ENCODE measurements at places on chromosomes 16 and 17. TPM values are rescaled to one million over a fixed set of nuclear protein-coding genes. Genes with fewer than 3 reads are reported as not detected.

GRCh38 chr17:32558997-32559650 lies 72.3 kb downstream of the CDK5R1 start:
- no peak for DNase-seq

GRCh38 chr17:13635951-13636350 lies 34.2 kb upstream of the HS3ST3A1 start:
- DNase-seq, result no peak

DNA sequence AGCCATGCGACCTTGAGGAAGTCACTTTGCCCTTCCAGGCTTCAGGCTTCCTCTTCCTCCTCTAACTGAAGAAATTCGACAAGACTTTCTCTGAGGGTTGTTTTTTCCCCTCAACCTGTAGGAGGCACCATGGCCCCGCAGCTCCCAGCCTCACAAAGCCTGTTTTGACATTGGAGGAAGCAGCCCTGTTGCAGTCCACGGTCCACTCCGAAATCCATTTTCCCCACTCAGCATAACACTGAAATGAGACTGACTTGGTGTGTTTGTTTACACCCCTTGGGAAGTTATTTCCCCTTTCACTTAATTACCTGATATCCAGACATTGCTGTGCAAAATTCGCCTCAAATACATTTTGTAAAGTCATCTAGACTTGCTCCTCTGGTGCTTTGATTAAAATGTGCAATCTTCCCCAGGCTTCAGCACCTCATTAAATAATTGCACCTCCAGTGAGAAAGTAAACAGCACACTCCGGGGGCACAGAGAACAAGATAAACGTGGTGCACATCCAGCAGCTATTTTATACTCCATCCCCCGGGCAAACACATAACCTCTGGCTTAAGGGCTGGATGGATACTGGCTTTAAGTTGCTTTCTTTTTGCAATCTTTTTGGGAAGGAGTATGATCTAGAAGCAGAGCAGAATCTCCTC lies 41.4 kb upstream of the PIRT start:
- no peak for DNase-seq

DNA sequence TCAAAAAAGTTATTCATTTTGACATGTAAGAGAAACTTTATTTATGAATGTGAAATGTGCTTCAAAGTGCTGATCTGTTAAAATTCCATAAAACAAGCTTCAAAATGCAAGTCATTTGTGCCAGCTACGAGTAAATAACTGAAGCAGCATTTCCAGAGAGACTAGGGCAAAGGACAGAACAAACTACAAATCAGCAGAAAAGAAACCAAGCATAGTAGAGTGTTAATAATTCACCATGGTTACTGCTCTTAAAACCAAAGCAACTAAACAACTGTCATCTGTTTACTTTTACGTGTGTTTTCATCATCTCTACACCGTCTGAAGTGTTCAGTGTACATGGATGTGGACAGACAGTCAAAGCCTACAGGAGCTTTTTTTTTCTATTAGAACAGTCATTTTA lies 1.6 kb upstream of the ASPA start:
- no peak for DNase-seq

DNA sequence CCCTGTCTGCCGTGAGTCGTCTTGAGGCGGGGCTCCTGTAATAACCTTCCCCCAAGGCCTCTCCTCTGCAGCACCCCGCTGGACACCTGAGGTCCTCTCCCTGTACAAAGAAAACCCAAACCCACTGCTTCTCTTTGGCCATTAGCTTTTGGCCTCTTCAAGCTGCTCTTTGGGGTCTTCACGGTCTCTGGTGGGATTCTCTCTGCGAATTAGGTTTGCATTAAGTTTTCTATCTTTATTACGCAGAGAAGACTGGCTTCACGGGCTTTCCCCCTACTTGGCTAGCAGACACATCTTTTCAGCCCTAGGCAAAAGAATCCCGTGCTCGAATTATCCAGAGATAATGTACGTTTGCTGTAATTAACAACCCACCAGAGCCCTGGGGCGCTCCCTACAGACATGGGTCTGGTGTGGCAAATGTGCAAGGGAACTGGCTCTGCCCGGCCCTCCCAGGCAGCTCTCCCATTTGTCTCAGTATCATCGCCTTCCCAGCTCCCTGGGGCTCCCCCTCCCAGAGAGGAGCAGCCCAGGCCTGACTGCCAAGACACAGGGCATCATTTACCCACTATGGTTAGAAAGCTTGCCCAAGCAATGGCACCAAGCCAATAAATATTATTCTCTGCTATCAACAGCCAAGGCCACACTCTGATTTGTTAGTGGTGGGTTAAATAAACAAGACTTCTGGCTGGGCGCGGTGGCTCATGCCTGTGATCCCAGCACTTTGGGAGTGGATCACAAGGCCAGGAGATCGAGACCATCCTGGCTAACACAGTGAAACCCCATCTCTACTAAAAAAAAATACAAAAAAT lies 24.7 kb upstream of the KLHDC4 start:
- DNase-seq, result no peak

- DNase-seq, result no peak
Observed at GRCh38 chr17:74610108-74610507, 13.4 kb downstream of the CD300E start.

GRCh38 chr17:20988896-20989295 lies 53.9 kb downstream of the USP22 start:
- no peak for DNase-seq

DNA sequence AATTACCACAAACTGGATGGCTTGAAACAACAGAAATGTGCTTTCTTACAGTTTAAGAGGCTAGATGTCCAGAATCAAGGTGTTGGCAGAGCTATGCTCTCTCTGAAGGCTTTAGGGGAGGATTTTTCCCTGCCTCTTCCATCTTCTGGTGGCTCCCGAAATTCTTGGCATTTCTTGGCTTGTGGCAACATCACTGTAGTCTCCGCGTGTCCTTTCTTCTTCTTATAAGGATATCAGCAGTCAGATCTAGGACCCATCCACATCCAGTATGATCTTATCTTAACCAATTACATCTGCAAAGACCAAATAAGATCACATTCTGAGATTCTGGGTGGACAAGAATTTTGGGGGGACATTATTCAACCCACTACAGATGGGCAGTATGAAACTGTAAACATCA lies 119.2 kb upstream of the PMFBP1 start:
- DNase-seq, result no peak

DNA sequence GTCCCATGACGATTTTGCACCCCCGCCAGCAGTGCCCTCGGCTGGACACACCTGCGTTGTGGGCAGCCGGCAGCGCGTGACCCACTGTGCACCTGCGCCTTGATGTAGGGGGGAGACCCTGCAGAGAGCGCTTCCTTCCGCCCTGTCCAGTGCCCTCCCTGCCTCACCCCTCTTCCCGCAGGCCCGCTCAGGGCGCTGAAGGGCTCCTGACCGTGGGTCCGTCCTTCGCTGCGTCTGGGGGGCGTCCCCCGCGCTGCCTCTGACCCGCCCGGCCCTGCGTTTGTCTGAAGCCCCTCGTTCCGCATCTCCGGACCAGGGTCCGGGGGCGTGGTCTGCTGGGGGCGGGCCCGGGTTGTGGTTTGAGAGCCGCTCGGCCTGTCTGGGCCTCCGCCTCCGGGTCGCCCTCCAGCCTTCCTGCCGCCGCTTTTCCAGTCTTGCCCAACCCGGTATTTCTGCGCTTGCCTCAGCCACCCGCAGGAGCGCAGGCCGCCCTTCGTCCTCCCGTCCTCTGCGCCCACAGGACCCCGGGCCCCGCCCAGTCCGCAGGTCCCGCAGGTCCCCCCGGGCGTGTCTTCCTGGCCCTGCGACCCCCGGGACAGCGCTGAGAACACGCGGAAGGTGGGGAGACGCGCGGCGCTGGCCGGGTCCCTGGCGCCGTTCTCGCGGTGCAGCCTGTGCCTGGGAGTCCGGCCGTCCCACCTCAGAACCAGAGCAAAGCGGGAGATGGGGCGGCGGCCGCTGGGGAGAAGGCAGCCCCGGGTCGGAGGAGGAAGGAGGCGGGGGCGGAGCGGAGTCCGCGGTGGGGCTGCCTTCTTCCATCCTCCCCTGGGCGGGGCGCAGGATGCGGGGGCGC lies 4.0 kb upstream of the IL17C start:
- DNase-seq, result peak; percentile 59

- no peak for DNase-seq
Observed at GRCh38 chr17:47952171-47953021, 5.3 kb downstream of the PRR15L start.

GRCh38 chr17:81980707-81981343 lies 3.4 kb downstream of the ASPSCR1 start:
- DNase-seq, result no peak

GRCh38 chr16:20878682-20879147 lies 21.4 kb downstream of the DCUN1D3 start:
- no peak for DNase-seq

GRCh38 chr16:81940781-81941560 lies 70.3 kb downstream of the SDR42E1 start:
- DNase-seq, result no peak

GRCh38 chr17:43648916-43649315 lies 12.8 kb downstream of the MEOX1 start:
- DNase-seq, result no peak

DNA sequence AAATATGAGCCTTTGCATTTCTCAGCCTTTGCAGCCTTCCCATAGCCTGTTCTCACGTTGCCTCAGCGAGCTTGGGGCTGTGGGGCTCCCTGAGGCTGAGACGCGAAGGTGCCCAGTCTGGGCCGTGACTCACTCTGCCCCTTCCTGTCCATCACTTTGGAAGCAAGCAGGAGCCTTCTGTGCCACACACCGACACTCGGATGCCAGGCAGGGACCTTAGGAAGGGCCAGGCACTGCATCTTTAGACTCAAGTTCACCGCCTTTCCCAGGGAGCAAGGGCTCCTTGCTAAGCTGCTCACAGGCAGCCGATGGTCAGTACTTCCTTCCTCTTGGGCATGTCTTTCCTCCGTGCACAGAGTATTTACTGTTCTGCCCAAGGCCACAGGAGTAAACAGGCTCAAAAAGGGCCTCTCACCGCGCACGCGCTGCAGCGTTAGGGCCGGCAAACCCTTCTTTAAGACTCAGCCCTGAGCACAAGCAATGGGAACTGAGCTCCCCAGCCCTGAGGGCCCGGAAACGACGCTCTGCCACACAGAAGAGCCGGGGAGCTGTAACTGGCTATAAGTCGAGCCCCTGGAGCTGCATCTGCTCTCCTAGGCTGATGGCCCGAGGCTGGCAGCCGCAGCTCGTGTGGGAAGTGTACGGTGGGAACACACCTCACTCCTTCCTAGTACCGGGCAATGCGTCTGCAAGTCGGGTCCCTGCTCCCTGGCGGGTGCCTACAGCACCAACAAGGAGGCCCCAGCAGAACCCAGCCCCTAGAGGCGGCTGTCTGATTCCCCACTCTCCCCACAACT lies 7.2 kb downstream of the TIMM22 start:
- DNase-seq, result no peak

DNA sequence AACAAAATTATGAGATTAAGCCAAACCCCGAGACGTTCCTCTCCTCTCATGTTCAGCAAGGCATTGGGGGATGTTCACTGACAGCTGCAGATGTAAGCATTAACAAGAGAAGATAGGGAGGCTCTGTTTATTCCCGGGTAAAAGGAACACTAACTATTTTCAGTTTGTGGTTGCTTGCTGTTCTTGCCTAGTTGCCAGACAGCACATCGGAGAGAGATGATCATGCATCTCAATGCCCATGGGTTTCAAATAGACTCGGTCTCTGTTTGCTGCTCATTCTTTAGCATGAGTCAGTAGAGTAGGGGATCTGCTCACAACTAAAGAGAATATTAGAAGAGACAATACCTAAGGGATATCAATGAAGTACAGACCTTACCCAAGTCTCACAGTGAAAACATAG lies 78.3 kb downstream of the TMEM100 start:
- DNase-seq, result no peak

DNA sequence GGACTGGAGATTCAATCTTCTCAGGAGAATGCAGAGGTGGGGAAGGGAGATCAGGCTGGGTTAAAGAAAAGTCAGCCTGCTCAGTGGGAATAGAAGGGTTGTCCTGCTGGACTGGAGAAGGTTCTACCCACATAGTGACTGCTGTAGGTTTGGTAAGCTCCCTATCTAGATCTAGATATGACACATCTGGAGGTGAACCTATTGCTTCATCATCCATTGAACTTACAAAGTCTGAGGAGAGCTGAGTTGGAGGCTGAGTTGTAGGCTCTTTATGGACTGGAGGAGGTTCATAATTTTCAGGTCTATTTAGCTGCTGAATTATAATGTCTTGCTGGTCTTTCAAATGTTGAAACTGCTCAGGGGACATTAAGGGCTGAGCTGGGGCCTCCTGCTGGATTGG lies 46.0 kb upstream of the NF1 start:
- DNase-seq, result no peak

DNA sequence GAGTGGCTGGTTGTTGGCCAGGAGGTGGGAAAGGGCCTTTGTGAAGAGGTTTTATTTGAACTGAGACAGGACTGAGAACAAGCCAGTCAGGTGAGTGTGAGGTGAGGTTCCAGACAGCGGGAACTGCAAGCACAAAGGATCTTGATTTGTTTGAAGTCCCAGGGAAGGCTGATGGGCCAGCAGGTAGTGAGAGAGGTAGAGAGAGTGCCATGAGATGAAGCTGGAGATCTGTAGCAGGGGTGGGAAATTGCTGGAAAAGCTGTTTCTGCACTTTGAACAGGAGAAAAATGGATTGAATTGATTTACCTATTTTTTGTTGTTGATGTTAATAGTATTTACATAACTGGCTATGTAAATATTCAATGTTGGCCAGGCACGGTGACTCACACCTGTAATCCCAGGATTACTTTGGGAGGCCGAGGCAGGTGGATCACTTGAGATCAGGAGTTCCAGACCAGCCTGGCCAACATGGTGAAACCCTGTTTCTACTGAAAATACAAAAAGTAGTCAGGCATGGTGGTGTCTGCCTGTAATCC lies 7.7 kb upstream of the DCTPP1 start:
- DNase-seq, result no peak

- no peak for DNase-seq
Observed at GRCh38 chr16:80994451-80994850, 12.2 kb downstream of the CMC2 start.

Gene PRPF8
- total RNA-seq, result 405 TPM

Gene VASN
- 0.18 TPM for total RNA-seq

Gene B3GNT9
- 6.2 TPM for total RNA-seq

Gene OR2C1
- total RNA-seq, result not detected

Gene AANAT
- total RNA-seq, result not detected

Gene RGS9
- 1.8 TPM for total RNA-seq

Gene KCNJ2
- not detected for total RNA-seq

Gene COPS3
- 131 TPM for total RNA-seq

Gene KRTAP2-1
- total RNA-seq, result not detected

Gene TMC8
- total RNA-seq, result 234 TPM

Gene ACSM3
- total RNA-seq, result 2.9 TPM

Gene PRSS36
- 0.34 TPM for total RNA-seq

Gene MEFV
- not detected for total RNA-seq

Gene TBKBP1
- total RNA-seq, result 12.4 TPM

Measured in activated T-helper 1 cell treated with anti-CD3 and anti-CD28 coated beads, Interleukin-12 subunit alpha, Interleukin-12 subunit beta, Interleukin-2, Interleukin-4 antibody, amounts not matched to agents 30 ng/mL and 10 ng/mL and 1 ng/mL, durations not matched to agents 14 hours and 24 hours and 36 hours (primary cell).